ENCODE measurements at places on chromosomes 2 and 18. TPM values are rescaled to one million over a fixed set of nuclear protein-coding genes. Genes with fewer than 3 reads are reported as not detected.

The STK39 gene
- total RNA-seq = 28.3 TPM

The KCNS3 gene
- total RNA-seq = 20.0 TPM

The ALPG gene
- not detected for total RNA-seq

The TTR gene
- not detected for total RNA-seq

The SNTG2 gene
- total RNA-seq = 10.5 TPM

The ARPC2 gene
- 344 TPM for total RNA-seq

The REG1B gene
- not detected for total RNA-seq

The C18orf54 gene
- 0.89 TPM for total RNA-seq

The MC4R gene
- not detected for total RNA-seq

The SCN3A gene
- 0.11 TPM for total RNA-seq

The BOD1L2 gene
- not detected for total RNA-seq

The FOXD4L1 gene
- not detected for total RNA-seq

The PCGF1 gene
- 19.0 TPM for total RNA-seq

The FBXO36 gene
- 5.5 TPM for total RNA-seq

The SIX3 gene
- not detected for total RNA-seq

The REG3G gene
- total RNA-seq = not detected

The OSR1 gene
- total RNA-seq = 1.1 TPM

The C2orf78 gene
- not detected for total RNA-seq

The NOSTRIN gene
- 20.8 TPM for total RNA-seq

The NTSR2 gene
- total RNA-seq = not detected

The PROM2 gene
- 87.0 TPM for total RNA-seq

The SPC25 gene
- 0.74 TPM for total RNA-seq

The IL37 gene
- total RNA-seq = 138 TPM

The SMPD4 gene
- 44.4 TPM for total RNA-seq

The SOWAHC gene
- total RNA-seq = 85.9 TPM

The KCNIP3 gene
- 5.2 TPM for total RNA-seq

The ANKRD44 gene
- 20.5 TPM for total RNA-seq

The SERPINE2 gene
- 3.8 TPM for total RNA-seq

The PLEK gene
- total RNA-seq = 1.4 TPM

The NOL4 gene
- 4.5 TPM for total RNA-seq

The NIFK gene
- total RNA-seq = 48.2 TPM

The SP5 gene
- 6.5 TPM for total RNA-seq

The TRABD2A gene
- total RNA-seq = 1.5 TPM

The OSBPL6 gene
- total RNA-seq = 22.4 TPM

The ZNF385B gene
- not detected for total RNA-seq

The UGT1A5 gene
- 1.7 TPM for total RNA-seq

The VIL1 gene
- total RNA-seq = 0.84 TPM

The HOXD3 gene
- total RNA-seq = not detected

The SULT1C2 gene
- not detected for total RNA-seq

The FABP1 gene
- total RNA-seq = not detected

The DNAH7 gene
- 0.34 TPM for total RNA-seq

The CCDC148 gene
- total RNA-seq = not detected

The ASXL3 gene
- total RNA-seq = 0.61 TPM

The FBLN7 gene
- total RNA-seq = 10.2 TPM

The GYPC gene
- total RNA-seq = 55.6 TPM

The EIF5B gene
- 25.4 TPM for total RNA-seq

The AQP12A gene
- total RNA-seq = not detected

The HTR2B gene
- not detected for total RNA-seq

The DYNAP gene
- total RNA-seq = not detected

The XRCC5 gene
- total RNA-seq = 132 TPM

The HOXD13 gene
- total RNA-seq = not detected

The DSC3 gene
- total RNA-seq = 967 TPM

The SLC14A1 gene
- 1.5 TPM for total RNA-seq

The SPATA3 gene
- not detected for total RNA-seq

The CACNB4 gene
- 4.1 TPM for total RNA-seq

The CIB4 gene
- not detected for total RNA-seq

The MEIS1 gene
- 19.9 TPM for total RNA-seq

The YPEL5 gene
- total RNA-seq = 75.3 TPM

Measured in lower leg skin (tissue), 4 donors.